ENCODE measurements at places on chromosomes 2 and 18. TPM values are rescaled to one million over a fixed set of nuclear protein-coding genes. Genes with fewer than 3 reads are reported as not detected.

The ABCB11 gene
- not detected for total RNA-seq

The CHRNG gene
- not detected for total RNA-seq

The GPR75 gene
- total RNA-seq: 2.4 TPM

DNA sequence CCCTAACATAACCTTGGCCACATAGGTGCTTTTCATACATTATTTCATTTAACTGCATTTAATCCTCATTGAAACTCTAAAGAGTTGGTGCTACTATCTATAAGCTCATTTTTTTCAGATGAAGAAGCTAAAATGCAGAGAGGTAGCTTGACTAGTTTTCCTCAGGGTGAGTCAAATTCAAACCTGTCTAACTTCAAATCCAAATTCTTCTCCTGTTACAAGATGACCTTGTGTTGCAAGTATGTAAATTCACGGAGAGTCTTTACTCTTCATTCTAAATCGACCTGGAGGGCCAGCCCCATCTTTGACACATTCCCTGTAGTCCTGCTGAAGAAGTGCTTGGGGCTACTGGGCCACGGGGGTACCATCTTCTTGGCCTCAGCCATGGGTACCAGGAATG, 8.2 kb upstream of the SETBP1 start:
- no peak overlapping the region for H3K4me3 ChIP-seq
- DNase-seq: no peak
- peaks cover under 1% of the 10 kb centered on the region for H3K4me1 ChIP-seq

- no peak overlapping the region for H3K27ac ChIP-seq
- peaks cover 3% of the 10 kb centered on the region for H3K36me3 ChIP-seq
- H3K4me1 ChIP-seq: peaks cover 21% of the 10 kb centered on the region
- H3K4me3 ChIP-seq: no peak overlapping the region
- DNase-seq: no peak
- H3K27me3 ChIP-seq: peaks cover 8% of the 10 kb centered on the region
These were observed 23.6 kb downstream of the B4GALT6 start for GRCh38 chr18:31660763-31661162.

GRCh38 chr18:75297731-75298130, 87.1 kb downstream of the TSHZ1 start:
- no peaks in the 10 kb centered on the region for H3K4me1 ChIP-seq
- peaks cover 2% of the 10 kb centered on the region for H3K27me3 ChIP-seq
- no peaks in the 10 kb centered on the region for H3K36me3 ChIP-seq
- H3K27ac ChIP-seq: no peak overlapping the region

GRCh38 chr18:23225503-23225902, 90.2 kb downstream of the CABLES1 start:
- no peak for DNase-seq
- peaks cover 49% of the 10 kb centered on the region for H3K4me1 ChIP-seq

DNA sequence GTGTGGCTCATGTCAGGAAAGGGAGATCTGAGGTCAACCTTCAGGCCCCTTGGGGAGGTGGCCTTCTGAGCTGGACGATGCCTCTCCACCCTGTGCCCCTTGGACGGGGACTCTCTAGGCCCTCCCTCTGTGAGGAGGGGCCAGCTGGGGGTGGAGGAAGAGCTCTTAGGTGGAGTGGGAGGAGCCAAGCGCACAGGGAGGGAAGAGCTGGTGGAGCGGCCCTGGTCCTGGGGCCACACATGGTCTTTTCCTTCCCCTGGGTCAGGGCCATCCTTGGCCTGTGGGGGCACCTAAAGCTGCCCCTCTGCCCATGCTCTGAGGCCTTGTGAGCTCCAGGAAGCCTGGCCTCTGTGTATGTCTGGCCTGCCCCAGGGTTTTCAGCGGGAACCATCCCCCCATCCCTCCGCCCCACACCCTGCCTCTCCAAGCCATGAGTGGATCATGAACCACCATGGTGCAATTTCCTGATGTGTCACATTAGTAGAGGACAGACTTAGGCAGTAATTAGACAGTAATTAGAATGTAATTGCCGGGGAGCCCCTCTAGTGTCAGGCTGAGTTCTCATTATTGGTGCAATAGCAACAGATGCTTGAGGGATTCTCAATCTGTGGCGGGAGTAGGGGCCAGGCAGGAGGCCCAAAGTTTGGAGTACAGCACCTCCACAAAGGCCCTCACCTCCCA, 63.0 kb downstream of the GLI2 start:
- H3K4me1 ChIP-seq: no peaks in the 10 kb centered on the region
- no peaks in the 10 kb centered on the region for H3K27me3 ChIP-seq
- H3K4me3 ChIP-seq: no peak overlapping the region
- H3K36me3 ChIP-seq: no peaks in the 10 kb centered on the region
- H3K27ac ChIP-seq: no peak overlapping the region

GRCh38 chr2:220653776-220654175, 918.3 kb downstream of the EPHA4 start:
- no peaks in the 10 kb centered on the region for H3K4me1 ChIP-seq
- DNase-seq: no peak
- no peak overlapping the region for H3K27ac ChIP-seq
- no peaks in the 10 kb centered on the region for H3K27me3 ChIP-seq
- H3K4me3 ChIP-seq: no peak overlapping the region

GRCh38 chr2:30188292-30188691, 41.5 kb downstream of the YPEL5 start:
- peaks cover 2% of the 10 kb centered on the region for H3K4me1 ChIP-seq
- H3K27ac ChIP-seq: no peak overlapping the region
- H3K36me3 ChIP-seq: no peaks in the 10 kb centered on the region
- H3K4me3 ChIP-seq: no peak overlapping the region
- H3K27me3 ChIP-seq: peaks cover 9% of the 10 kb centered on the region

GRCh38 chr2:242030858-242031257, 161.3 kb downstream of the RTP5 start:
- peaks cover 22% of the 10 kb centered on the region for H3K4me1 ChIP-seq
- no peak for DNase-seq
- no peaks in the 10 kb centered on the region for H3K36me3 ChIP-seq
- no peak overlapping the region for H3K27ac ChIP-seq
- no peak overlapping the region for H3K4me3 ChIP-seq
